ENCODE measurements at places on chromosomes 6 and 20. TPM values are rescaled to one million over a fixed set of nuclear protein-coding genes. Genes with fewer than 3 reads are reported as not detected.

Gene RAD21L1
- total RNA-seq: not detected

DNA sequence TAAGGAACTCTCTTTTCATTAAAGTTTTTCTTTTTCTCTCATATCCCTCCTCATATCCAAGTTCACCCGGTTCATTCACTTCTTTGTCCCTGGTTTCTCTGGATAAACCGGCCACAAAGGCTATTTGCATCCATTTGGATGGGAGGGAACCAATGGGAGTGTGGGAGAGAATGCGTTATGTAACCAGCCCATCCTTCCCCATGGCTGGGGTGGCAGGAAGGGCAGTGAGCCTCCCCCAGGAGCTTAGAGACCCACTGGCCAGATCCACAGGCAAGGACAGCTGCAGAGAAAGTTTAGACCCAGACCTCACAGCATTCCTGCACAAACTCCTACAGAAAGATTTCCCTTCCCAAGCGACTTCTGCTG is 10.7 kb downstream of the CASS4 start:
- DNase-seq: no peak

GRCh38 chr6:126341126-126341525 is 1.2 kb downstream of the CENPW start:
- DNase-seq: no peak

Gene KIAA1755
- 6.0 TPM for total RNA-seq

DNA sequence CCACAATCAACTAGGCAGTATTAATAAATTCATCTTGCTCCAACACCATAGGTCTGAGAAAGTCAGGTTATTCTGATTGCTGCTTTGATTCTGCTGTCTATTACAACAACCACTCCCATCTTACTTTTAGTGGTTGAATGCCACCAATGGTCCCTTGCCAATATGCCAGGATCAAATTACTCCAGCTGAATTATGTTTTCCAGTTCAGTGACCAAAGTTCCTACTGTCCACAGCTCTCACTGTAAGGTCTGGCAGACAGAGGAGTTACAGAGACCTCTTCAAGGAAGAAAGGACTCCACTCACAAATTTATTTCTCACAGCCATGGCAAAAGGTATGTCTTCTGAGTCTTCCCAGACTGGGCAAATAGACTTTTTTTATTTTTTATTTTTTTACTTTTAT is 557.0 kb downstream of the HAO1 start:
- no peak for DNase-seq

DNA sequence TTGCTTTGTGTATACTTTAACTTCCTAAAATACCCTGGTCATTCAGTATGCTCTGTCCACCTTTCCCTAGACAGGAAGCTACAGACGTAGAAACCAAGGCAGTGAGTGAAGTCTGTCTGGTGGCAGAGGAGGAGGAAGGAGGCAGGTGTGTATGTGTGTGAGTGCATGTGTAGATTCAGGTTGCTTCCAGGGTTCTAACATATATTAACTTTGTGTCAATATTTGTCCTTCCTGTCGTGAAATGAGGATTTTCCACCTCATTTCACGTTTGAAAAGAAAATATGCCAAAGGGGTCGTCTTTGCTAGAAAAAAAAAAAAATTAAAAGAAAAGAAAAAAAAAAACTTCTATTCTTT is 411.5 kb downstream of the PKHD1 start:
- no peak for DNase-seq

GRCh38 chr20:21643417-21643816 is 62.0 kb upstream of the PAX1 start:
- no peak for DNase-seq

Gene CST2
- not detected for total RNA-seq

DNA sequence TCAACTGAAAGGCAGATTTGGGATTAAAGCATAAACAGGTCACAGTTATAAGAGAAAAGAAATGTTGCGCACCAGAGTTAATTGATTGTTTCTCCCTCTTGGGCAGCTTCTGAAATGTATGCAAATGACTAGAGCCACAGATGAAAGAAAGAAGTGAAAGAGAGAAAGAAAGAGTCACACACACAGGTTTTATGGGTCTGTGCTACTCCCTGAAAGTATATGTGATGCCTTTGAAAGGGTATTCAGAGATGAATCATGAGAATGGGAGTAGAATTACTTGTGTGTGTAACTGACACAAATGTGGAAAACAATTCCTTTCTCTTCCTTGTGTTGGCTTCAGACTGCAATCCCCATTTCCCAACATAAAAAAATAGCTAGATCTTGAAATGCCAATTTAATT is 196.9 kb downstream of the FOXA2 start:
- DNase-seq: no peak

GRCh38 chr6:17167327-17167979 is 65.6 kb downstream of the STMND1 start:
- peak; percentile 27 for DNase-seq

DNA sequence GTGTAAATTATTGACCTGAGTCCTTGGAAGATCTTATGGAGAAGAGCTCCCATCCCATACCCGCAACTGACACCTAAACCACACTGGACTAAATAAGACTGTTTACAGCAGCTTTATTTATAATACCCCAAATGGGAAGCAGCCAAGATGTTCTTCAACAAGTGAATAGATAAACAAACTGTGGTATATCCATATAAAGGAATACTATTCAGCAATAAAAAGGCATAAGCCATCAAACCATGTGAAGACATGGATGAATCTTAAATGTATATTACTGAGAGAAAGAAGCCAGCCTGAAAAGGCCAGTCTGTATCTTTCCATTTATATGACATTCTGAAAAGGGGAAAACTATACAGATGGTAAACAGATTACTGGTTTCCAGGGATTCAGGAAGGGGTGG is 212.7 kb downstream of the TPBG start:
- no peak for DNase-seq

DNA sequence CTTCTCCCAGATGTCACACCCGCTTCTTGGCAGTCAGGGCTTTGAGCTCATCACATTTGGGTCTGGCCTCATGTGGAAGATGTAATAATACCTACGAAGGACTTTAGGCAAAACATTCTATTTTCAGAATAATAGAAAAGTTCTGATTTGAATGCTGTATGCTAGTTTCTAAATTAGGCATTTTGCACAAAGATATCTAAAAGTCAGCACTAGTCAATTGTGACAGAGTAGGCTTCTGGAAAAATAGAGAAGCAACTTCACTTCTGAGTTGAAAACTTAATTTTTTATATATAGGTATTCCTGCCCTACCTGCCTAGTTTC is 38.3 kb upstream of the CD2AP start:
- no peak for DNase-seq

Gene ENPP4
- 4.9 TPM for total RNA-seq

GRCh38 chr20:57618091-57618763 is 2.0 kb downstream of the ZBP1 start:
- DNase-seq: no peak

DNA sequence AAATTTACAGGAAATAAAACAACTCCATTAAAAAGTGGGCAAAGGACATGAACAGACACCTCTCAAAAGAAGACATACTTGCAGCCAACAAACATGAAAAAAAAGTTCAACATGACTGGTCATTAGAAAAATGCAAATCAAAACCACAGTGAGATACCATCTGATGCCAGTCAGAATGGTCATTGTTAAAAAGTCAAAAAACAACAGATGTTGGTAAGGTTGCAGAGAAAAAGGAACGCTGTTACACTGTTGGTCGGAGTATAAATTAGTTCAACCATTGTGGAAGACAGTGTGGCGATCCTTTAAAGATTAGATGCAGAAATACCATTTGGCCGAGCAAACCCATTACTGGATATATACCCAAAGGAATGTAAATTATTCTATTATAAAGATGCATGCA is 858.0 kb upstream of the FLRT3 start:
- DNase-seq: no peak

GRCh38 chr6:25635886-25636317 is 16.1 kb upstream of the SCGN start:
- no peak for DNase-seq

Gene KCNK5
- not detected for total RNA-seq

DNA sequence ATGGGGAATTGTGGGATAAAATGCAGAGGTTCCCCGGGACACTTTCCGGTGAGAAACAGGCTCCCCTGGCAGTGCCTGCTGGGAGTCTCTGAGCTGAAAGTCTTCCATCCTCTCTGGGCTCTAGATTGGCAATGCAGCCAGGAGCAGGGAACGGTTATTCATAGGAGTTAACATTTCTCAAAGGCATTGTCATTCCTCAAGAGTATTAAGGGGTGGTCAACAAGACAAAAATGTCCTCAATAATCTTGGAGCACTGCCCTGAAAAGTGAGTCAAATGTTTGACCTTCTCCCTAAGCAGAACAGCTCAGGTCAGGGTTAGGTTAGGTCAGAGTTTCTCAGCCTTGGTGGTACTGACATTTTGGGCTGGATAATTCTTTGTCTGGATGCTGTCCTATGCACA is 13.2 kb downstream of the BPIFB1 start:
- DNase-seq: no peak

DNA sequence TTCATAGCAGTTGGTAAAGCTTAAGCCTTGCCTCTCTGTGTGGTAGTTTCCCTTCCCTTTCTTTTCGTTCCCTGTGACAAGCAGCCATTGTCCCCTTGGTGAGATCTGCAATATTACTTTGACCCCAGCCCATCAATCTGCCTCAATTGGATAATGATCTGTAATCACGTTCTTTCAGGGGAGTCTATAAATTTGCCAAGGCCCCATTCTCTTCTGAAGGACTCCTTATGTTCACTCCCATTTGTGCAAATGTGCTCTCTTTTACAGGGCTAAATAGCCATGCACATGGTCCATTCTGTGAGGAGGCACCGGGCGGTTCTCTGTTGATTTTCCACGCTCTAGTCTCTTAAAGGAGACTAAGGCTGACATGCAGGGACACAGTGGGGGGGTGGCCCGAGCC is 660.4 kb upstream of the SLC35B3 start:
- DNase-seq: no peak

- no peak for DNase-seq
These were observed 11.1 kb upstream of the SLC4A11 start for GRCh38 chr20:3250091-3250504.

GRCh38 chr20:9723501-9724202 is 115.2 kb downstream of the PAK5 start:
- DNase-seq: no peak

- DNase-seq: no peak
These were observed 11.0 kb downstream of the SMOC2 start for GRCh38 chr6:168451805-168452517.

- DNase-seq: no peak
These were observed 682 bp upstream of the ZSCAN9 start for GRCh38 chr6:28224131-28225055.

DNA sequence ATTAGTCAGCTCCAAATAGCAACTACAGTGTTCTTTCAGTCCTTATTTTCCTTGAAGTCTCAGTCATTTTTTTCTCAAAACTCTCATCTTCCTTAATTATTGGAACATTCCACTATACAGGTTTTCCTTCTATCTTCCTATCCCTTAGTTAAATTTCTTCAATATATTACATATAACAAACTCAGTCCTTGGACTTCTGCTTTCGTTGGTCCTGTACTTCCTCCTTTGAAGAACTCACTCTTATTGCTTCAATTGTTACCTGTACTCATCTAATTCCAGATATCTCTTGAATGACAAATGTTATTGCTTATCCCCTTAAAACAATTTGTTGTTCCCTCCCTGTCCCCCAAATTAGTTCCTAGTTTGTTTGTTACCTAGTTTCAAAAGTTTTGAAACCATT is 67.7 kb upstream of the NOTCH4 start:
- DNase-seq: no peak

Gene VIP
- total RNA-seq: 2.7 TPM

Gene EFCAB8
- not detected for total RNA-seq

DNA sequence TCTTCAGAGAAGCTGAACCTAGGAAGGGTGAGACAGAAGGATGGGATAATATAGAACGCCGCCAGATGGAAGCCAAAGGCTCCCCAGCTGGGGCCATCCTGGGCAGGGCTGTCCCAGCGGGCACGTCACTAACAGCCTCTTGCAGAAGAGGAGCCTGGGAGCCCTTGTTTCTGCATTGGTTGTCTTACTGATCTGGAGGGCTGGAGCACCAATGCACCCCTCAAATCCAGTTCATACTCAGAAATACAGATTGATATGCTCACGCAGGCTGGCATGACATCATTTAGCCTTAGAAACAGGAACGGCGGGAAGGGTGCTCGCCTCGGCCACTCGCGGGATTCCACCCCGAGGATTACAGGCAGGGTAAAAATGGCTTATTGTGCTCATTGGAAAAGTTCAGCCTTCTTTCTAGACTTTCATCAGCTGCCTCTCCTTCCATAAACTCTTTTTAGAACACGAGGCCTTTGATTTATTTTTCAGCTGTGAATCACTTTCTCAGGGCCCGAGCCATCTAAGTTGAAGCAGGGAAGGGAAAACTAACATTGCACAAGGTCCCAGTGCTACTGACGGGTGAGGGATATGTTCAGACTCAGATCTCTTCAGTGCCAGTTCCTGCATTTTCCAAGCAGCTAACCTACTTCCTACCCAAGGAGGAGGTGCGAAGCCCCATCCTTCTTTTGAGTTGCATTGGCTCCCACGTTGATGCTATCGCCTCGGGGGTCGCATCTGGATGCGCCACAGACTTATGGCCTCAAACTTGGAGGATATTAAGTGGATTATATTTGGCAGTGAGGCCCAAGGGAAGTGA is 82.3 kb downstream of the GMPR start:
- no peak for DNase-seq

DNA sequence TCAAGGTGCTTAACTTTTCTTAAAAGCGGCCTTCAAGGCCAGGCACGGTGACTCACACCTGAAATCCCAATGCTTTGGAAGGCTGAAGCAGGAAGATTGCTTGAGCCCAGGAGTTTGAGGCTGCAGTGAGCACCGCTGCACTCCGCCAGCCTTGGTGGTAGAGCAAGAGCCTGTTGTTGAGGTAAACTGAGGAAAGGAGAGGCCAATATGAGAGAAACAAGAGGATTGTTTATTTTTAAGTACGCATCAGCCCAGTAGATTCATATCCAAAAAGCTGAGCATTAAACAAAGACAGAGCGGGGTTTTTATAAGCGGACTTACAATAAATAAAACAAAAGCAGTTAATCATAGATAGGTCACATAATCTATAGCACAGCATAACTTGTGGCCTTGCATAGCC is 15.0 kb upstream of the GMPR start:
- DNase-seq: no peak

DNA sequence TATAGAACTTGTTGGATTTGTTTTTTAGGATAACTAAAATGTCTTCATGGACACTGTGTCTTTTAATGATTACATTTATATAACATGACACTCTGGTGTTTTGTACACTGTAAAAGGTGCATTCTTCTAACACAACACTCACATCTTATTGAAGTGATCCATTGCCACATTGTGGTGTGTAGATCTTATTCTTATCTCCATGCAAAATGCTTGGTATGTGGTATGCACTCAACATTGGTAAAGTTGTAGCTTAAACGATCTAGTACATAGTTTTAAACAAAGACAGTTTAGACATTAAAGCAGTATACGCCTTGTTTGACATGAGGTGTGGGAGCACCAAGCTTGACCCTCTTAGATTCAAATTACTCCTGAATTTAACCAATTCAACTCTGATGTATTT is 84.7 kb downstream of the SASH1 start:
- DNase-seq: no peak

DNA sequence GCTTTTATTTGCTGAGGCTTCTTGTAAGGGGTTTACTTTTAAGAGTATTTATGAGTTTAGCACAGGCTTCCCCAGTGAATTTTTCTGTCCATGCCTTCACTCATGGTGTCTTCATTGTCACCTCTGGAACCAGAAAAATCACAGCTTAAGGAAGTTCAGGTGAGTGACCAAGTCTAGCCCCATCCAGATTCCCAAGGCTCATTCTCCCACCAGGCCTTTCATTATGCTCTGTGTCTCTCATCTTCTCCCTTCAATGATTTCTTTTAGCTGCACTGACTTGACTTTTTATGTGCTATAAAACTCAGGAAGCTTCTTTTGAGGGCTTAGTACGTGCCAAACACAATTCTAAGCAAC is 64.9 kb upstream of the NEDD9 start:
- no peak for DNase-seq

GRCh38 chr6:80331522-80331921 is 225.1 kb downstream of the BCKDHB start:
- DNase-seq: no peak

Gene NKAPL
- 0.99 TPM for total RNA-seq
